ENCODE measurements at places on chromosomes 6 and 20. TPM values are rescaled to one million over a fixed set of nuclear protein-coding genes. Genes with fewer than 3 reads are reported as not detected.

The AURKA gene
- 26.7 TPM for total RNA-seq

The NFATC2 gene
- 1.1 TPM for total RNA-seq

The CMTR1 gene
- total RNA-seq: 35.1 TPM

The MRPS18B gene
- 84.2 TPM for total RNA-seq

The LRRC73 gene
- total RNA-seq: 0.32 TPM

The AFDN gene
- total RNA-seq: 49.5 TPM

The TTK gene
- total RNA-seq: 21.8 TPM

The WFDC10B gene
- total RNA-seq: not detected

The EMILIN3 gene
- total RNA-seq: not detected

The SYNDIG1 gene
- total RNA-seq: 1.2 TPM

The MATN4 gene
- total RNA-seq: not detected

The RPS10 gene
- total RNA-seq: 2,358 TPM

The DDX43 gene
- total RNA-seq: 2.8 TPM

The HMGN3 gene
- 29.9 TPM for total RNA-seq

The REPS1 gene
- total RNA-seq: 33.1 TPM

The MDFI gene
- 4.0 TPM for total RNA-seq

The NMBR gene
- total RNA-seq: not detected

The SOX18 gene
- total RNA-seq: not detected

The SPAG4 gene
- total RNA-seq: 7.3 TPM
